Osteoblast (primary cell): ENCODE measurements at places on chromosomes 16 and 17. TPM values are rescaled to one million over a fixed set of nuclear protein-coding genes. Genes with fewer than 3 reads are reported as not detected.

Gene DPEP2
- total RNA-seq = not detected in 2 replicates

Gene GCGR
- under 0.01 TPM in 1 of 2 replicates, not detected in the other for total RNA-seq

Gene DDX28
- 10.5 and 12.4 TPM in 2 replicates for total RNA-seq

DNA sequence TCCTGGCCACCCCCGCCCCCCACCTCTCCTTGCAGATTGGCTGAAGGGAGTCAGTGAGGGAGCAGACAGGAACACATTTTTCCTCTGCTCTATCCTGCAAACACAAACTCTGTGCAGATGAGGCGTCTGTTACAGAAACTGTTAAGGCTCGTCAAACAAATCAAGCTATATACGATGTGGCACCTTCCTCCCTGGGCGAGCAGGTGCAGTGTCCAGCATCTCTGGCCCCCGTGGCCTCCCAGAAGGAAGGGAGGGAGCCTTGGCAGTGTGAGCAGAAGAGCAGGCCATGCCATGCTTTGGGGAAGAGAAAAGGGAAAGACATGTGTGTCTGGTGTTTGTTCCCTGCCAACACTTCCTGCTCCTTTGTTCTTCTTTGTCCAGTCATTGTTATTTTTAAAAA is 267.8 kb downstream of the UTP18 start:
- no peak for DNase-seq

GRCh38 chr17:79810130-79811010 is 13.5 kb upstream of the CBX8 start:
- peak; percentile 100 for DNase-seq

DNA sequence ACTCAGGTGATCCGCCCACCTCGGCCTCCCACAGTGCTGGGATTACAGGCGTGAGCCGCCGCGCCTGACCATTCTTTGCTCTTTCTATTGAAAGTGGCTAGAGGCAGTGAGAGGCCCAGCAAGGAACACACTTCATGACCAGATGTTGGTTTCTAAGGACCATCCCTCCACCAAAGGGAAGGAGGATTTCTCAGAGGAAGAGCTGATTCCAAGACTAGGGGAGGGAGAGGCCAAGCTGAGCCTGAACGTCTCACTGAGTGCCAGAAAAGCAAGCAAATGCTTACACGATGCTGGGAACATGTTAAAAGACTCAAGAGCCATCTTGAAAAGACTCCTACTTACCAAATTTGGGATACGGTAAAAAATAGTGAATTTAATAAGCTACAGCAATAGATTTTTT is 79.2 kb downstream of the MRM3 start:
- DNase-seq = peak; percentile 27

DNA sequence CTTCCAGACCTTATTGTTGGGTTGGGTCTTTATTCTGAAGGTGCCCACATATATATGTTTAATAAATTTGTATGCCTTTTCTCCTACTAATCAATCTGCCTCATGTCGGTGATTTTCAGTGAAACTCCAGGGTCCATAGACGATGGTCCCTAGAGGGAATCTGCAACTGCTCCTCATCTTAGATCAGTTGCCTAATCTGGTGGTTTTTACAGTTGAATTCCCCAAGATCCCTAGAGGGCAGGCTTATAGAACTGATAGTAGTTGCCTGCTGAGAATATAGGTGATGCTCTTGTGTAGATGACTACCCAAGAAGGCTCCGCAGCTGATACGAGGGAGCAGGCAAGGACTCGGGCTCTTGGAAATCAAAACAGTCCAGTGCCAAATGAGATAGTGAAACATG is 619.2 kb upstream of the C16orf82 start:
- DNase-seq = no peak
